Stimulated activated CD8-positive, alpha-beta memory T cell treated with anti-CD3 and anti-CD28 coated beads, Interleukin-4, amount 100 ng/mL, for 1 hour (primary cell): ENCODE measurements at places on chromosomes 1 and 21.

DNA sequence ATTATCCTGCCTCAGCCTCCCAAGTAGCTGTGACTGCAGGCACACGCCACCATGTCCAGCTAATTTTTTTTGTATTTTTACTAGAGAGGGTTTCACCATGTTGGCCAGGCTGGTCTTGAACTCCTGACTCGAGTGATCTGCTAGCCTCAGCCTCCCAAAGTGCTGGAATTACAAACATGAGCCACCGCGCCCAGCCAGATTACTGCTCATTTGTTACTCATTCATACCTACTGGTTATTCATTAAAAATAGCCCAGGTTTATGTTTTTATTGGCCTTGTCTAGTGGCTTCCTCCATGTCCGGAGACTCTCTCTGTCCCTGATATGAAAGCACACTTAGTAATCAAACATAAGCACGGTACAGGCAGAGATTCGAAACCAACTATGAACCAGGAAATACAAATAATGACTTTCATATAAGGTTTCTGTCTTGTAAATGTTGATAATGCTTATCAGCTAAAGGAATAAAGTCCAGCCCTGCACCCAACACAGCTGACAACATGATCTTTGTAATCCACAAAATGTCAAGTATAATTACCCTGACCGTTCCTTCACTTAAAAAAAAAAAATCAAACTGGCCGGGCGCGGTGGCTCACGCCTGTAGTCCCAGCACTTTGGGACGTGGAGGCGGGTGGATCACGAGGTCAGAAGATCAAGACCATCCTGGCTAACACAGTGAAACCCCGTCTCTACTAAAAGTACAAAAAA is 50.4 kb upstream of the CXADR start:
- no peak for DNase-seq

- no peak for DNase-seq
Observed at GRCh38 chr1:48679859-48680258, 96.8 kb downstream of the BEND5 start.

DNA sequence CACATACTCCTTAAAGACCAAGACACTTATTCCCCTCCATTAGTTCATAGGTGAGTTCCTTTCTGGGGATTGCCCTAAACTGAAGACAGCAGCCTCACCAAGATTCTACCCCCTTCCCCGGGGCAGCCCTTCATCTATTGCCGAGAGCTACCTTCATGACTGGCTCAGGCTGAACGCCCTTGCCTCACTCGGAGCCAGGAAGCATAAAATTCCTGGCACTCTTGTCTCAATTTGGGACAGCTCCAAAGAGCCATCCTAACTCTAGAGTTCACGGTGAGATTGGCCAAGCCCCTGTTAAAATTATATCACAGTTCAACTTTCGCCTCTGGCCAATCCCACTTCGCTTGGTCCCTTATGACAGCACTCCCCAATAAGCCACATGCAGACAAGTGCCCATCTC is 113.0 kb upstream of the PROX1 start:
- DNase-seq: no peak

GRCh38 chr1:216960716-216961115 is 237.5 kb upstream of the ESRRG start:
- no peak for DNase-seq

DNA sequence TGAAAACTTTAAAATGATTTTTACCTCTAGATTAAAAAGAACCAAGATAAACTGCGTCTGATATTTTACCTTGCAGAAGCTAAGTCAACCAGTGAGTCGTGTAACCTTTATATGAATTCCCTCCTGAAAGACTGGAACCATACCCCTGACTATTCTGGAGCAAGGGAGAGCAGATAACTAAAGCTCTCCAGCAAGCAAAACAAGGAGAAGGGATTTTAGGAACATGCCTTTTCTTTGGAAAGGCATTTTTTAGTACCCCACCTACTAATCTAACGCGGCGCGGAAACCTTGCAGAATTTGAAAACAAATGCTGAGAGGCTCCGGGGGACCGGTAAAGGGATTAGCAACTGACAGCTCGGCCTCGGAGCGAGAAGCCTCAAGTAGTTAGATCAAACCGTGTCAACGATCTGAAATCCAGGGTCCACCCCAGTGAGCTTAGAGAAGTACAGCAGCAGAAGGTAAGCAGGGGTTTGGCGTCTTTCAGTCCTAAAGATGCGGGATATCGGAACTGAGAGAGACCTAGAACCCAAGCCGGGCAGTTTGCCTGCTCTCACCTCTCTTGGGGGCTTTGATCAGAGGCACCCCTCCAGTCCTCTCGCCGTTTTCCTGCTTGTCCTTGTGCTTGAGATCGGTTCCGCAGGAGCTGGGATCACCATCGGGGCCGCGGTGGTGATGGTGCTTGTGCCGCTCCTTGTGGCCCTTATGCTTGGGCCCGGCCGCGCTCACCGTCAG is 954 bp downstream of the RSBN1 start:
- no peak for DNase-seq

- no peak for DNase-seq
Observed at GRCh38 chr21:17455451-17455850, 57.4 kb upstream of the CXADR start.

GRCh38 chr1:67680486-67680885 is 4.5 kb upstream of the GADD45A start:
- DNase-seq: no peak
